Right atrium auricular region (tissue), 2 donors: ENCODE measurements at places on chromosomes 2 and 18. TPM values are rescaled to one million over a fixed set of nuclear protein-coding genes. Genes with fewer than 3 reads are reported as not detected.

The RNF125 gene
- 5.6 TPM for total RNA-seq

- no peak overlapping the region for H3K27ac ChIP-seq
- H3K4me3 ChIP-seq: no peak overlapping the region
- H3K36me3 ChIP-seq: no peaks in the 10 kb centered on the region
- H3K4me1 ChIP-seq: no peaks in the 10 kb centered on the region
Observed at GRCh38 chr2:165293440-165294420, 54.5 kb downstream of the SCN2A start.

The ITGB6 gene
- 0.20 TPM for total RNA-seq

The RUFY4 gene
- total RNA-seq: not detected

GRCh38 chr2:236659758-236660150, 90.1 kb downstream of the ACKR3 start:
- H3K27me3 ChIP-seq: no peaks in the 10 kb centered on the region
- peak; percentile 59 for DNase-seq
- no peak overlapping the region for H3K27ac ChIP-seq
- H3K36me3 ChIP-seq: no peaks in the 10 kb centered on the region

The TUBA3E gene
- total RNA-seq: 9.5 TPM

DNA sequence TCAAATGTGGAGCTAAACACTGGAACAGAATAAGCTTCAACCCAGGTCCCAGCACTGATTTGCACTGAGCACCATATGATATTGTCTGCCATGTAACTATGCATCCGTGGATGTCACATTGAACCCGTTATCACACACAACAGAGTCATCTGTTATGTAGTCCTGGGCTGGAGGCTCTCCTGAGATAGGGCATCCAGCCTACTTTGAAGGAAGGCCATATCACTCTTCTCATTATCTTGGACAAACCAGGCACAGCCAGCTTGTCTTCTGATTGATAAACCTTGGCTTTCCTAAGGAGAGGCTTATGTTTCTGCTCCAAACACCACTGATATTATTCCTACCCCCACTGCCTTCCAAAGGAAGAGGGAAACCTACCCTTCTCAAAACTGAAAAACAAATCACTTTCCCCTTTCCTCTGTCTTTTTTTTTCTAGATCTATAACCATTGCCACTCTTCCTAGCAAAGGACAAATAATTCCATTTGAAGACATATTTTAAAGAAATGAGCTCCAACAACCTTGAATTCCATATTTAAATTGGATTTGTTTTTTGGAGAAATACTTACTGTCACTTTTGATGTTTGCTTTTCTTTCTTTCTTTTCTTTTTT, 16.4 kb downstream of the RSAD2 start:
- H3K4me1 ChIP-seq: no peaks in the 10 kb centered on the region
- no peak for DNase-seq
- no peaks in the 10 kb centered on the region for H3K27me3 ChIP-seq
- no peak overlapping the region for H3K4me3 ChIP-seq

The CFAP53 gene
- 0.30 TPM for total RNA-seq

The MYL1 gene
- total RNA-seq: not detected

DNA sequence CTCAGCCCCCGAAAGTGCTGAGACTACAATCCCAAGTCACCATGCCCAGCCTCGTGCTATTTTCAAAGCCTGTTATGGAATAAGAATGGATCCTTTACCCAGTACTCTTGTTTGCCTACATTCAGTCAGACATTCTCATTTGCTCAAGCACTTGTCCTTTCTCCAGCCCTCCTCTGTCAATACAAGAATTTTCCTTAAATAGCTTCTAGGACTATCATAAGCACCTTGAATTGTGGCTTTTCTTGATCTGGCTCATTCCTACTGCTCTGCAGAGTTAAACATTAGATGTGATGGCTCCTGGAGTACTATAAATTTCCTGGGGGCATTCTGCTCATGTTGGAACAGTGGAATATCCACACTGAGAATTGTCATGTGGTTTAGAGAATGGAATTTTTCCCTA, 506.1 kb downstream of the ARHGAP15 start:
- H3K36me3 ChIP-seq: no peaks in the 10 kb centered on the region
- H3K27me3 ChIP-seq: no peaks in the 10 kb centered on the region
- no peak for DNase-seq
- no peak overlapping the region for H3K27ac ChIP-seq

DNA sequence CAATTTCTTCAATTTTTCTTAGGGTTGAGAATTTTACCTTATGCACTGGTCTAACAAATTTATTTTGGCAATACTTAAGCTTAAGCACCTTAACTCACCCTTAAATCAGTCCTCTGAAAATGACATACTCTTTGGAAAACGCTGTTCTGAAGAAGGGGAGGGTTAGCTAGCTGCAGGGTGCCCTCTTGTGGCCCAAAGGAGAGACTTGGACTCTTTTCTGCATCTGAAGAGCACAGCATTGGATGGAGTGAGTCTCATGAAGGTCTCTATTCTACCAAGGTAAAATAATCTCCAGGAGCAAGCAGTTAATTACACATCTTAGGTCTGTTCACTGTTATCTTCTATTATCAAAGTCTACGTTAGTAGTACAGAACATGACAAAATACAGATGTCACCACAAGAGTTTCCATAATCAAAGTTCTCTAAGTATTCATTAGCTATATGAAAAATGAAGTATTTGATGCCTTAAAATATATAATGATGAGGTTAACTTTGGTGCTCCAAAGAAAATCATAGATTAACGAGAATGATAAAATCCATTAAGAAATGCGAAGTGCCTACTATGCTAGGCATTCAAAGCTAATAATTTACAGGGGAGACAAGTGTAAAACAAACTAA, 24.4 kb downstream of the PUM2 start:
- no peak overlapping the region for H3K27ac ChIP-seq
- H3K4me1 ChIP-seq: no peaks in the 10 kb centered on the region
- H3K36me3 ChIP-seq: peaks cover 7% of the 10 kb centered on the region
- DNase-seq: no peak
- no peak overlapping the region for H3K4me3 ChIP-seq
- no peaks in the 10 kb centered on the region for H3K27me3 ChIP-seq

The C1QL2 gene
- not detected for total RNA-seq

- no peak for DNase-seq
- no peaks in the 10 kb centered on the region for H3K36me3 ChIP-seq
- no peak overlapping the region for H3K4me3 ChIP-seq
- H3K4me1 ChIP-seq: no peaks in the 10 kb centered on the region
- no peaks in the 10 kb centered on the region for H3K27me3 ChIP-seq
Observed at GRCh38 chr2:41111836-41112627, 660.1 kb upstream of the SLC8A1 start.

The LCT gene
- not detected for total RNA-seq

DNA sequence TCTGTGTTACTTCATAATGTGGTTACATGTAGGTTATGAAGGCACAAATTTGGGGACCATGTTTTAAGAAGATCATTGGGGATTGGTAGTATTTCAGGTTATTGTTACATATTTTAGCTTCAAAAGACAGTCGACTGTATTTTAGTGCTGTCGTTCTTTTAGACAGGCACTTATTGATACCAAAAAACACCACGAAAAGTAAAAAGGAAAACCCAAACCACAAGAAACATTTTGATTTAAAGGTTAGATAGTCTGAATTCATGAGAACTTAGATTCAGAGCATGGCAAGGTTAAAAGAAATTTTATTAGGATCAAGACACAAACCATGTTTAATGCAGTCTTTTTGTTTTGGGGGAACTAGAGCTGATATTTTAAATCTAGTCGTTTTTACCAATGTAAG, 209.0 kb downstream of the CAMKMT start:
- no peaks in the 10 kb centered on the region for H3K4me1 ChIP-seq
- no peaks in the 10 kb centered on the region for H3K36me3 ChIP-seq
- H3K27me3 ChIP-seq: no peaks in the 10 kb centered on the region
- no peak overlapping the region for H3K4me3 ChIP-seq
- H3K27ac ChIP-seq: no peak overlapping the region
- no peak for DNase-seq

DNA sequence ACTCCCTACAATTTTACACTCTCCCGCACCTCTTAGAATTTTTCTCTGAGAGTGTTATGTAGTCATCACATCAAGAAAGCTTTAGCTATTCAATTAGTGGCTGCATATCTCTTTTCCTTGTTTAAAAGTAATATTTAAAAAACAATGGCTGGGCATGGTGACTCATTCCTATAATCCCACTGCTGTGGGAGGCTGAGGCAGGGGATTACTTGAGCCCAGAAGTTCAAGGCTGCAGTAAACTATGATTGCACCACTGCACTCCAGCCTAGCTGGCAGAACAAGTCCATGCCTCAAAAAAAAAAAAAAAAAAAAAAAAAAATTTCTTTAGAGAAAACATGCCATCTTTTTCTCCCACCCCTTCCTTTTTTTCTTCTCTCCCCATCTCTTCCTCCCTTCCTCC, 44.3 kb downstream of the AQP4 start:
- H3K4me1 ChIP-seq: no peaks in the 10 kb centered on the region
- H3K27me3 ChIP-seq: no peaks in the 10 kb centered on the region
- DNase-seq: no peak
- H3K27ac ChIP-seq: no peak overlapping the region

DNA sequence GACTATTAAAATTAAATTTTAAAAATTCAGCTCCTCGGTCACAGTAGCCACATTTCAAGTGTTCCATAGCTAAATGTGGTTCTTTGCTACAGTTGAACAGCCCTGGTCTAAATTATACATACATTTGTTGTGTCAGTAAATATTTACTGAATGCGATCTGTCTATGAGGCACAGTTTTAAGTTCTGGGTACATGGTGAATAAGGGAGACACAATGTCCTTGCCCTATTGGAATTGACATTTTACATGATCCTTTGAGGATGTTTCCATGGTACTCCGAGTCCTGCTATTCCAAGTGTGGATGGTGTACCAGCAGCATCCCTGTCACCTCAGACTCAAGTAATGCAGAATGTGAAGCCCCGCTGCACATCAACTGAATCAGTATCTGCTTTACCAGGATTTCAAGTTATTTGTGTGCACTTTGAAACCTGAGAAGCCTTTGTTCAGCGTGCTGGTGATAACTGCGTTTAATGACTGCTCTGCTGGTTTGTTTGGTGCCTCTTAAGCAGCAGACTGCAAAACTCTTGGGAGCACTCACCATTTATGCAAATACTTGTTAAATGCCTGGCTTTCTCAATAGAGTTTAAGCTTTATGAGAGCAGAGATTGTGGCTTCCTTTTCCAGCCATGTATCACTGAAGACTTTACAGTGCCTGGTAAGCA, 1.5 kb downstream of the GALNT1 start:
- no peak overlapping the region for H3K27ac ChIP-seq
- H3K27me3 ChIP-seq: no peaks in the 10 kb centered on the region
- H3K4me3 ChIP-seq: no peak overlapping the region
- DNase-seq: no peak

The ARHGAP28 gene
- total RNA-seq: 3.0 TPM

GRCh38 chr2:215290980-215291599, 20.8 kb upstream of the ATIC start:
- H3K4me3 ChIP-seq: no peak overlapping the region
- H3K27ac ChIP-seq: no peak overlapping the region
- H3K36me3 ChIP-seq: no peaks in the 10 kb centered on the region
- no peaks in the 10 kb centered on the region for H3K4me1 ChIP-seq

GRCh38 chr2:322326-322725, 34.4 kb upstream of the ALKAL2 start:
- no peaks in the 10 kb centered on the region for H3K27me3 ChIP-seq
- no peaks in the 10 kb centered on the region for H3K36me3 ChIP-seq
- H3K4me3 ChIP-seq: no peak overlapping the region
- no peak for DNase-seq

DNA sequence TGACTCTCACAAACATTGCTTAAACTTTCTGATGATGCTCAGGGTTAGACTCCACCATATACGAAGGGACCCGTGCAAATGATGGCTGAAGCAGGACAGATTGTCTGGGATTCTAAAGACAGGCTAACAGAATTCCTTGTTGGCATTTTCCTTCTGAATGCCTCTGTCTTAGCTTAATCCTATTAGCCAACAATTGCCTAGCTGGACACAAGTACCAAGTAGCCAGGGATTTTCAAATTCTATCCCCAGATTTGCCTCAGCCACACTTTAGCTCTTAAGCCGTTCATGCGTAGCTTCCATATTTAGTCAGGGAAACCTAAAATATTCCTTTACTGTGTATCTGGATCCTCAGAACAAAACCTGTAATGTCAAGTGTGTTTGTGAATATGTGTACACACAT, 40.0 kb downstream of the COL4A3 start:
- no peaks in the 10 kb centered on the region for H3K4me1 ChIP-seq
- H3K27ac ChIP-seq: no peak overlapping the region
- H3K4me3 ChIP-seq: no peak overlapping the region
- no peaks in the 10 kb centered on the region for H3K36me3 ChIP-seq

The FBLN7 gene
- total RNA-seq: 3.5 TPM

- no peaks in the 10 kb centered on the region for H3K27me3 ChIP-seq
- DNase-seq: no peak
- H3K27ac ChIP-seq: no peak overlapping the region
- H3K4me1 ChIP-seq: no peaks in the 10 kb centered on the region
- no peaks in the 10 kb centered on the region for H3K36me3 ChIP-seq
- H3K4me3 ChIP-seq: no peak overlapping the region
Observed at GRCh38 chr18:36015629-36016028, 43.1 kb downstream of the RMP24 start.

- no peak for DNase-seq
- H3K27me3 ChIP-seq: no peaks in the 10 kb centered on the region
- H3K27ac ChIP-seq: no peak overlapping the region
Observed at GRCh38 chr2:202100176-202100575, 27.1 kb downstream of the KIAA2012 start.

The XDH gene
- total RNA-seq: not detected

GRCh38 chr2:109497911-109498870, 115.6 kb downstream of the SEPTIN10 start:
- H3K27me3 ChIP-seq: no peaks in the 10 kb centered on the region
- H3K4me3 ChIP-seq: no peak overlapping the region
- DNase-seq: no peak
- no peaks in the 10 kb centered on the region for H3K36me3 ChIP-seq
- no peaks in the 10 kb centered on the region for H3K4me1 ChIP-seq

The EGR4 gene
- total RNA-seq: not detected

DNA sequence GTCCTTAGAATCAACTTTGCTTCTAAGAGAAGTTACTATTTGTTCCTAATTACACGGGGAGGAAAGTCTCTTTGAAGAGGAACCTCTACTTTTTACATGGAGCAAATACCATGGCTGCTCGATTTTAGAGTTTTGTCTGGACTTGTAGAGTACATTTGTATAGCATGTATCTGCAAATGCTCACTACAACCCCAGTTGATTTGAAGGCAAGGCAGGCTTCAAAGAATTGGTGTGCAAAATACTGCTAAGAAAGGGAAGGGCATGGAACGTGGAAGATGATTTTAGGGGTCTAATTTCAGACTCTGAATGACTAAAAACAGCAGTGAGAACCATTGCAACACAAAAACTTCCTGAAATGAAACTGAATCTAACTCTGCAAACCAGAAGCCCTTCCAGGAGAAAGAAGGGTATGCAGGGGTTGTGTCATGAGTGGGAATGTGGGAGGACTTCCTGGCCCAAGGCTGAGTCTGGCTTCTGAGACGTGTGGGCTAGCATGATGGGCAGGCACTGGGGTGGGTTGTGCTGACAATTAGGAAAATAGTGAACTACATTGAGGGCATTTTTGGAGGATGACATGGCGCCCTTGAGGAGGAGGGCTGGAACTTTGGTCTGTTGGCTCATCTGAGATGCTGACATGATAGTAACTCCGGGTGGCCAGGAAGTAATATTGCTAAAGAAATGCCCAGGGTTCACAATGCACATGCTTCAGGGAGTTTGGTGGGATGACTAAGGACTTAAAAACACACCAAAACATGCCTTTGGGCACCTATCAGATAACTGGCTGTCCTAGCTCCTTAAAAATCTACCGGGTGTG, 18.9 kb upstream of the IL1R2 start:
- DNase-seq: no peak
- no peak overlapping the region for H3K4me3 ChIP-seq
- H3K36me3 ChIP-seq: no peaks in the 10 kb centered on the region
- no peaks in the 10 kb centered on the region for H3K27me3 ChIP-seq
- no peak overlapping the region for H3K27ac ChIP-seq
